NCI-H1930 (cell line): ENCODE measurements at places on chromosomes 1 and 21.
A peak's percentile ranks its signal among the peaks of the same experiment; 100 is the strongest.

DNA sequence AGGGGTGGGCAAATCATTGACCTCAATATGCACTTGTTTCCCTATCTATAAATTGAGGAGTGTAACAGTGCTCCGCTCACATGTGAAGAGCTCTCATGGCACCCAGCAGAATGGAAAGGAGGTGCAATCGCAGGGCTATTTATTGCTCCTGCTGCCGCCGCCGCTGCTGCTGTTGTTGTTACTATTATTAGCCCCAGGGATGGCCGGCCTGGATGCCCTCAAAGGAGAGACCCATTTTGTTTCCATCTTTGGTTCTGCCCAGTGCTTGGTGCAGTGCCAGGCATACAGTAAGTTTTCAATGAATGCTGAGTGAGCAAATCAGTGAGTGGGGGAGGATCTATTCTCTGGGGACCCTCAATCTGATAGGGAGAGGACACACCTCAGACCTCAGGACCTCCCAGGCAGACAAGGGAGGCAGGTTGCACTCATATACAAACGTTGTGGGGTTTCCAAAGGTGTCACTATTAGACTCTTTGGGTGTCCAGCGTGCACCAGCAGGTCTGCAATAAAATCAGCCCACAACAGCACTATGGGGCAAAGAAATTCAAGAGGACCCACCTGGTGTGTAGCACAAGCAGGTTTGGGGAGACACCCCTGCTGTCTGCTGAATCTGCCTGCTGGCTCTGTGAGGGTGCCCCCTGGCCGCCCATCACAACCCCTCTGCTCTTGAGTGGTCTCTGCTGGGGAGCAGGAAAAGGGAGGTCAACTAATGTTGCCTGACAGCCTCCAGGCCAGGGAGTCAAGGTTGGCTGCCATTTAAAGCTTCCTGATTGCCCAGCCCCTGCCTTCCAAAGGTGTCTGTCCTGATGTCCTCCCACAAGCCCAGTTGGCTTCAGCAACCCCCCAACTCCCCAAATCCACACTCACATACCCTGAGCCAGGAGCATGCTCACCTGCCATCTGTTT, 136.3 kb downstream of the ACTL8 start:
- no peak for DNase-seq

DNA sequence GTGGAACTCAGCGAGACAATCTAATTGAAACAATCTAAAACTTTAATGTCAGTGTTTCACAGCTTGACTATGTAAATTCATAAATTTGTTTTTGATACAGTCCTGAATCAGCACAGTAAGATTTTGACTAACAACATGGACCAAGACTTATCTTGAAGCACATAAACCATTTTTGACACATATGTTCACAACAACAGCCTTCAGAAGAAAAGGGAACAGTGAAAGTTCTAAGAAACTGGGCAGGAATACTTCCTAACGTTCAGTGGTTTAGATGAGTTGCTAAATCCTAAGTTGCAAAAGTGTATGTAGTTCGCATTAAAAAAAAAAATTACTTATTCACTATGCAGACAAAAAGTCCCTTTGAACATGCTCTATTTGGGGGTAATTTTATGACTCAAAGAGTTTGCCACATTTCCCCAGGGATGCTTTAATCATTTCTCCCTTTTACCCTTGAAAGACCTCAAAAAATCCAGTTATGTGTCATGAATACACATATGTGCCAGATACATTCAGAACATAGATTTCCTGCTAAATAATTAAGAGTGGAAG, 120.2 kb downstream of the MRPL39 start:
- no peak for DNase-seq

DNA sequence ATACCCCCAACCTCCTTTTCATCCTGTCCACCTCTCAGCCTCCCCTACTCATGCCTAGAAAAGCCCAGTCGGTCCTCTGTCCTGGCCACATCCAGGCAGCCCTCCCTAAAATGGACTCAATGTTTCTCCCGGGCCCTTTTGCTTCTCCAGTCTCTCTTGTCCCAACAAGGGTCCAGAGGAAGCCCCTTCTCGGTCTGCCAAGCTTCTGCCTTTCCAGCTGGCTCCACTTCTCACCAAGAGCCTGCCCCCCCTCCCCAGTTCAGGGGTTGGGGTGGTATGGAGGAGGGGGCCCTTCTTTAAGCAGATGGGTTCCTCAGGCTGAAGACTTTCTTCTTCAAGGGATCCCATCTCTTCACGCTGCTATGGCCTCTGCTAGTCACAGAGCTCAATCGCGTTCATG, 23.9 kb downstream of the RAB7B start:
- DNase-seq = no peak

DNA sequence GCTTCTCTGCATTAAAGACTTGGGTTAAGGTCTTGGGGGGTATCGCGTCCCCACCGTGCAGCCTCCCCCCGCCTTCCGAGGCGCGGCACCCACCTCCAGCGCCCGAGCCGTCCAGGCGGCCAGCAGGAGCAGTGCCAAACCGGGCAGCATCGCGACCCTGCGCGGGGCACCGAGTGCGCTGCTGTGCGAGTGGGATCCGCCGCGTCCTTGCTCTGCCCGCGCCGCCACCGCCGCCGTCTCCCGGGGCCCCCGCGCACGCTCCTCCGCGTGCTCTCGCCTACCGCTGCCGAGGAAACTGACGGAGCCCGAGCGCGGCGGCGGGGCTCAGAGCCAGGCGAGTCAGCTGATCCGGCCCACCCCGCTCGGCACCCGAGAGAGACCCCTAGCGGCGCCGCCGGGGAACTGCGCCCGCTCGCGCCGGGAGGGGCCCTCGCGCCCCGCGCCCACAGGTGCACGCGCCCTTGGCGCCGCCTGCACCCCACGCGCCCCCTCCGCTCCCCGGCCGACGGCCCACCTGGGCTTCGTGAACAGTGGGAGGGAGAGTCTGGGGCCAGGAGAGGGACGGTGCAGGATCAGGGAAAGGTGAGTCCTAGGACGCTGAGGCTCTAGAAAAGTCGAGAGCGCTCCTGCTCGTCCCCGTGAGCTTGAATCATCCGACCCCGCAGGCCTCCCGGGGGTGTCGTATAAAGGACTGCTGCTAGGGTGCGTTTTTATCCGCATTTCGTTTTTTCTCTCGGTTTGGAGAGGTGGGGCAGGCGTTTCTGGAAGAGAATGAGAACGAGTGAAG, at the start of gene APP:
TSS of gene APP (minus strand) at position 300 of the 787 bp plus-strand sequence. CDS start at position 150, 150 bp downstream.
- DNase-seq = peak; percentile 79

GRCh38 chr1:200518524-200518923, 102.0 kb downstream of the KIF14 start:
- DNase-seq = no peak

- DNase-seq = no peak
Observed at GRCh38 chr1:175080030-175080429, 12.4 kb downstream of the TNN start.
